SK-N-SH (cell line): ENCODE measurements at places on chromosomes 1 and 21.

DNA sequence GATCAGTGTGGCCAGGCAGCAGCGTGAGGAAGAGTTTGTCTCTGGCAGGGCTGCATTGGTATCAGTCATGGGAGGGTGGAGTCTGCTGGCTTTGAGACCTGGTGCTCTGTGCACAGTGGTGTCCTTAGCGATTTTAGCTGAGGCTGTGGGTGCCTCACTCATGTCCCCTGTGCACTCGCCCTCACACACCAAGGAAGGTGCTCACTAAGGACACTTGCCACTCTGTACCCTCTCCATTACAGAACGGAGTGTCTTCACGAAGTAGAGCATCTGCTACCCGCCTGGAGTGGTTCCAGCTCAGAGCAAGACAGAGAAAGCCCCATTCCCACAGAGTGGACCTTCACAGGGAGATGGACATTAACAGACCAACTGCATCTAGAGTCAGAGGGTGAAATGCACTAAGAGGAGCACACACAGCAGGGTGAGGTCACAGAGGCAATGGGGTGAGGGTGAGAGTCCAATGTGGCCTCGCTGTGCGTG lies 117.9 kb downstream of the MATN1 start:
- DNase-seq, result no peak

- DNase-seq, result no peak
Observed at GRCh38 chr1:97190326-97190725, 468.7 kb downstream of the PTBP2 start.

DNA sequence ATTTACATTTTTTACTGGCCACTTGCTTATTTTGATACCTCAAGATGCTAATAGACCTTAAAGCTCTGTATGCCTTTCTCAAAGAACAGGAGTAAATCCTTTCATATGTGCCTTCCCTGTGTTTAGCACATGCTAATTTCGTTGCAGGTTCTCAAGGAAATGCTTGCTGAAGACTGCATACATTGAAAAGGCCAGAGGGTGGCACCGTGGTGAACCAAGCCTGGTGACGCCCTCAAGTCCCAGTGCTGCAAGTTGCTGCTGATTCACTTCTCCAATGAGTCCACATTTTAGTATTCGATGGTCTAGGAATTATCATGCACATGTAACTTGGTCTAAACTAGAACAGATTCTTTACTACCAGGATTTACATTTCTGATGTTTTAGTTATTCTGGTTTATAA lies 94.1 kb downstream of the CLDN17 start:
- DNase-seq, result no peak

GRCh38 chr1:228902781-228903433 lies 167.6 kb downstream of the RHOU start:
- DNase-seq, result peak; percentile 70

DNA sequence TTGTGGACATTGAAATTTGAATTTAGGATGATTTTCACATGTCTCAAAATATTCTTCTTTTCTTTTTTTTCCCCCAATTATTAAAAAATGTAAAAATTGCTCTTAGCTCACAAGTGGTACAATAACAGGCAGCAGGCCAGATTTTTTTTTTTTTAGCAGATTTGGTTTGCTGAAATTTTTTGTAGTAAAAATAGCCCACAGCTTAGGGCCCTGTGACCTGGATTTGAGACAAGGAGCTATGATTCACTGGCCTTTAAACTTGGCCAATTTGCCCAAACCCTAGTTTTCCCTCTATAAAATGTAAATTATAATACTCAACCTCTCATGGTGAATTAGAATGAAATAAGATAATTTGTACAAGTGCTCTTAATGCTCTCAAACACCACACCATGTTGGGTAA lies 253.8 kb downstream of the DYRK1A start:
- no peak for DNase-seq

DNA sequence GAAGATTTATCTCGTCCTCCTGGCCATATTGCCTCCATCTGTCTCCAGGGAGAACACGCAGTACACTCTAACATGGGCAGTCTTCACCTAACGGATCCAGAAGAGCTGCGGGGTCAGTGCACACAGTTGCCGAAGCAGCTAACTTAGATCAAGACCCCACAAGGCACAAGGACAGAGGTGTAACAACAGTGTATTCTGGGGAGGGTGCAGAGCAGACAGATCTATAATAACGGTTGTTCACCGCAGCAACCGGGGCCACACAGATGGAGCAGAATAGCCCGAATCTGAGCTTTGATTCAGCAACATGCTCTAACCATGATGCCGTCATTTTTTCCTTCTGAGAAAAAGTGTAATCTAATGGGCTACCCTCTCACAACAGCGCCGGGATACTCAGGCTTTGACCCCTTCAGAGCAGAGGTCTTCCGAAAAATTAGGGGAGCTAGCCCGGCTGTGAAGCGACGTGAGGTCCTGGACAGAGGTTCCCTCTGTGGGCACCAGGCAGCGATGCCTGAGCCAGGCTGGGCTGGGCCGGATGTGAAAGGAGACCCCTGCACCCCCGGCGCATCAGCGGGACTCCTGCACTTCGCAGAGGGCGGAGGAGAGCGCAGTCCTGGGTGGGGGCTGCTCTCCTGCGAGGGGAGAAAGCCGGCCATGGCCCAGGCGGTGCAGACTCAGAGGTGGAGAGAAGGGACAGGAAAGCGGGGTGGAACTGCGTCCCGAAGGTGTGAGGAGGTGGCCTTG lies 57.5 kb downstream of the BCL9 start:
- peak; percentile 67 for DNase-seq

GRCh38 chr1:170776252-170776651 lies 112.3 kb downstream of the PRRX1 start:
- no peak for DNase-seq

- DNase-seq, result no peak
Observed at GRCh38 chr1:10986525-10986890, 25.9 kb upstream of the TARDBP start.

DNA sequence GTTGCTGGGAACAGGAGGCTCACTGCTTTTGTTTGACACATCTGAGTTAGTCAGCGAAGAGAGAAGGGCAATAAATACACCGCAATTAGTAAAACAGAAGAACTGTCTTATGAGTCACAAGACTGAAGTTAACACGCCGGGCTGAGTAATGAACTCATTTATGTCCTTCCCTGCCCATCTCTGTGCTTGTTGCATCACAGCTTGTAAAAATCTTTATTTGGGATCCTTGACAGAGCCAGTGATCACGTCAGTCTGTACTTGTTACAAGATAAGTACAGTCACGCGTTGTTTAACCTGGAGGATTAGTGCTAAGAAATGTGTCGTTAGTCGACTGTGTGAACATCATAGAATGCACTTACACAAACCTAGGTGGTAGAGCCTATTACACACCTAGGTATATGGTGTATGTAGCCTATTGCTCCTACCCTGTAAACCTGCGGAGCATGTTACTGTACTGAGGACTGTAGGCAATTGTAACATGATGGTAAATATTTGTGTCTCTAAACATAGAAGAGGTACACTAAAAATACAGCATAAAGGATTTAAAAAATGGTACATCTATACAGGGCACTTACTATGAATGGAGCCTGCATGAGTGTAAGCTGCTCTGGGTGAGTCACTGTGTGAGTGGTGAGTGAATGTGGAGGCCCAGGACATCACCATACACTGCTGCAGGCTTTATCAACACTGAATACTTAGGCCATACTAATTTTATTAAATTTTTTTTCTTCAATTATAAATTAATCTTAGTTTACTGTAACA lies 272.2 kb downstream of the TNR start:
- no peak for DNase-seq

GRCh38 chr21:40732253-40733023 lies 114.5 kb downstream of the DSCAM start:
- no peak for DNase-seq

GRCh38 chr1:173392895-173393658 lies 84.1 kb upstream of the PRDX6 start:
- no peak for DNase-seq

- DNase-seq, result no peak
Observed at GRCh38 chr1:228303596-228303995, 95.8 kb downstream of the OBSCN start.
